Germinal center (tissue), 1 donor: ENCODE measurements at places on chromosomes 4 and X.
A peak's percentile ranks its signal among the peaks of the same experiment; 100 is the strongest.

- DNase-seq, result no peak
Observed at GRCh38 chrX:151762802-151763201, 28.3 kb downstream of the CNGA2 start.

- no peak for DNase-seq
Observed at GRCh38 chr4:5795580-5795979, 84.6 kb downstream of the EVC start.

DNA sequence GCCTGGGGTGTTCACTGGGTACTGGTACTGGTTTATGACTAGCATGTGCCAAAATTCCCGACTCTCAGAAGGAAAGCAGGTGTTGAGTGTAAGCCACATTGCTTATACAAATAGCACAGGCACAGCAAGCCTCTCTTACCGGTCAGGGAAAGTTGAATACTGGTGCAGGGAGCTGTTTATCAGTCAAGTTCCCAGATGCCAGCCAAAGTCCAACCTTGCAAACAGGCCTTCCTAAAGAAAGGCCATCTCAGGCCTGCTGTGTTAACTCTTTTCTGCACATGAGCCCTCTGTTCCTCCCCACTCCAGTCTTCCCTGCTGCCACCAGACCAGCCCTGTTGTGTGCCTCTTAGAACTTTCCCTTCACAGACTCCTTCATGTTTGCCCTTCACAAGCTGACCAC lies 34.2 kb downstream of the PKD2 start:
- DNase-seq, result no peak

GRCh38 chr4:26163425-26164362 lies 157.1 kb upstream of the RBPJ start:
- DNase-seq, result no peak

- DNase-seq, result no peak
Observed at GRCh38 chr4:101960431-101960830, 169.9 kb downstream of the BANK1 start.

- peak; percentile 47 for DNase-seq
Observed at GRCh38 chr4:8427761-8428287, 12.7 kb downstream of the ACOX3 start.

DNA sequence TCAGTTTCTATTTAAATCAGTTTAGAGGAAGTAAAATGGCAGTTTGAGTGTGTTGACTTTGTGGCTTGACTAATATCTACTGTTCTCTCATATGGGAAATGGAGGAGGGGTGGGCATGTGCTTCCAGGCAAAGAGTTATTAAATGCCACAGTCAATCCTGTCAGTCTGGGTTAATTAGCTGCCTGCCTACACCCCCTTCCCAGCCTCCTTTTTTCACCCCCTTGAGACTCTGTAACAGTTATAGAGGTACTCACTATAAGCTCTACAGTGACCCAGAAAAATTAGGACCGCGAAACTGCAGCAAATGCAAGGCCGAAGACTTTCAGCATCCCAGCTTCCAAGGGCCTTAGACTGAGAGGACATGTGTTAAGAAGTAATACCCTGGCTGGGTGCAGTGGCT lies 165.2 kb downstream of the CORIN start:
- no peak for DNase-seq

- no peak for DNase-seq
Observed at GRCh38 chr4:142314686-142315085, 531.4 kb downstream of the INPP4B start.

- DNase-seq, result no peak
Observed at GRCh38 chr4:143667461-143667860, 33.0 kb downstream of the FREM3 start.

- no peak for DNase-seq
Observed at GRCh38 chr4:47788126-47788525, 49.7 kb downstream of the CORIN start.

- no peak for DNase-seq
Observed at GRCh38 chr4:138062929-138063328, 179.2 kb downstream of the SLC7A11 start.

DNA sequence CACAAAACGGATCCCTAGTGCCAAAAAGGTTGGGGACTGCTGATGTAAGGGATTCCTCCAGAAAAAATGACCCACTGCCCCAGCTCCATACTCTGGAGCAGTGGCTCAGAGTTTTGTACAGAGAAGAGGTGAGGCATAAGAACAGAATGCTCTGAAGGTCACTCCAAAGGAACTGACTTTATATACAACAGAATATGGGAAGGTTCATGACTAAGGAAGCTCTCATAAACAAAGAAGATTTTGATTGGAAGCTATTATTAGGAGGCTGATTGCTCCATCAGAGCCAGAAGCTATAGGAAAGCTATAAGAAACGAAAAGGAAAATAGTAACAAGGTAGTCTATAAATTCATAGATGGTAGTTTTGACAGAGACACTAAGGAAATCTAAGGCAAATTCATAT lies 203.1 kb downstream of the SLC7A11 start:
- no peak for DNase-seq

DNA sequence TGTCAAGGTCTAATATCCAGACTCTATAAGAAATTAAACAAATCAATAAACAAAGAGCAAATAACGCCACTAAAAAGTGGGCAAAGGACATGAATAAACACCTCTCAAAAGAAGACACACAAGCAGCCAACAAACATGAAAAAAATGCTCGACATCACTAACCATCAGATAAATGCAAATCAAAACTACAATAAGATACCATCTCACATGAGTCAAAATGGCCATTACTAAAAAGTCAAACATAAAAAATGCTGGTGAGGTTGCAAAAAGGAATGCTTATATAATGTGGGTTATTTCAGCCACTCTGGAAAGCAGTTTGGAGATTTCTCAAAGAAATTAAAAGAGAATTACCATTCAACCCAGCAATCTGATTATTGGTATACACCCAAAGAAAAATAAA lies 481.1 kb downstream of the STPG2 start:
- no peak for DNase-seq

DNA sequence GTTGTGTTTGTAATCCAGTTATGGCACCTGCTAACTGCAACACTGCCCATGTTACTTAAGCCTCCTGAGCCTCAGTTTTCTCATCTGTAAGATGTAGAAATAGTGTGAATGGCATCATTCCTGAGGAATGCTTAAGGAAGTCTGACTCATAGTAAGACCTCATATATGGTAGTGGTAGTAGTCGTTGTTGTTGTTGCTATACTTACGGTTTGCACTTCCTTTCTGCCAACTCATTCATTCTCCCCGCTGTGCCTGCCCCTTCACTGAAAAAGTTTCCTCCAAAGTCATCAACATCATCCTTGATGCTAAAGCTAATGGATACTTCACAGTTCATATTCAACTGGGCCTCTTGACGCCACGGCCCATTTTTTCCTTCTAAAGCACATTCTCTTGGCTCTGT lies 54.2 kb upstream of the SPANXN3 start:
- no peak for DNase-seq

GRCh38 chrX:116232833-116233232 lies 62.3 kb downstream of the AGTR2 start:
- DNase-seq, result no peak

DNA sequence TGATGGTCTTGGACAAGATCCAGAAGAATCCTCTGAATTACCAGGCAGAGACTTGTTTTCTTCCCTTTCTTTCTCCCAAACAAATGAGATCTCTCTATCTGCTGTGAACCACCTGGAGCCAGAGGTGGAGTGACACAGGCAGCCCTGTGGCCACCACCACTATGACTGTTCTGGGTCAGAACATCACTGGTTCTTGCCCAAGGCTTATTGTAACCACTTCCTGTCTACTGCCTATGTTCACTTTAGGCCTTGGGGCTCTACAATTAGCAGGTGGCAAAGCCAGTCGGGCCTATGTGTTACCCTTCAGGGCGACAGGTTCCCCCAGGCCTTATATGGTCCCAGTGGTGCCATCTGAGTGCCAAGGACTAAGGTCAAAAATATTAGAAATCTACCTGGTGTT lies 161.2 kb downstream of the GLUD2 start:
- no peak for DNase-seq

DNA sequence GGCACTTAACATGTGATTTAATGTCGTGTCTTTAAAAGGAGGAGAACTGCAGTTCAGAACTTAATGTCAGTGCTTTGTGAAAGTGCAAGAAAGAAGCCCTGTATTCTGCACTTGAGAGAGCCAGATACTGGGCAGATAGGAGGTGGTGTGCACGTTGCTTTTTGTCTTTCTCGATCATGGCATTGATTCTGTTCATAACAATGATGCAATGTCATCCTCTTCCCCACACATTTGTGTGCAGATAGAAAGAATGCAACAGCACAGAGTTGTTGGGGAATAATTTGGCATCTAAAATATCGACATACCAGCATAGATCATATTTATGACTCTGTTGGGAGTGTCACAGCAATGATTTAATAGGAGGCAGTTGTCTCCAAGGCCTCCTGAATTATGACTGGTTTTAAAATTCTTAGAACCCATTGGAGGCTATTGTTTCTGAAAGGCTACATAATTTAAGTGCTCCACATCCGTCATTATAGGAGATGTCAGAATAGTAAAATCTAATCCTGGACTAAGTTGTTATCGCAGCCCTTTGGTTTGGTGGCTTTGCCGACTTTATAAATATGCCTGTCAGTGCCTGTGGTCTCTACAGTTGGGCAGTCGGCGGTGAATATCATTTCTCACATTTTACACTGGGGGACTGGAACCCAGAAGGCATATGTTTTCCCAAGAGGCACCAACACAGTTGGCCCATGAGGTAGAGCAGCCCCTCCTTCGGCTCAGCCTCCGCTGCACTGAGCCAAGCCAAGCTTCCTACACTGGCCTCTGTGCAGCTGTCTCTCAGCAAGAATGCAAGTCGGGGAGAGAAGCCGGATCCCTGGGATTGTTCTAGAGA lies 124.9 kb downstream of the PTTG2 start:
- no peak for DNase-seq

DNA sequence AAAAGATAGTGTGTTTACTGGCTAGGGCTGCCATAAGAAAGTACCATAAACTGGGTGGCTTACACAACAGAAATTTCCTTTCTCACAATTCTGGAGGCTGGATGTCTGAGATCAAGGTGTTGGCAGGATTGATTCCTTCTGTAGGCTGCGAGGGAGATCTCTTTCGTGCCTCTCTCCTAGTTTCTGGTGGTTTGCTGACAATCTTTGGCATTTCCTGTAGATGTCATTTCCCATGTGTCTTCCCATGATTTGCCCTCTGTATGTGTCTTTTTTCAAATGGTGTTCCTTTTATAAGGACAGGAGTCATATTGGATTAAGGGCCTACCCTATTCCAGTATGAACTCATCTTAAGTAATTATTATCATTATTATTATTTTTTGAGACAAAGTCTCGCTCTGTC lies 27.9 kb upstream of the LCORL start:
- DNase-seq, result no peak

DNA sequence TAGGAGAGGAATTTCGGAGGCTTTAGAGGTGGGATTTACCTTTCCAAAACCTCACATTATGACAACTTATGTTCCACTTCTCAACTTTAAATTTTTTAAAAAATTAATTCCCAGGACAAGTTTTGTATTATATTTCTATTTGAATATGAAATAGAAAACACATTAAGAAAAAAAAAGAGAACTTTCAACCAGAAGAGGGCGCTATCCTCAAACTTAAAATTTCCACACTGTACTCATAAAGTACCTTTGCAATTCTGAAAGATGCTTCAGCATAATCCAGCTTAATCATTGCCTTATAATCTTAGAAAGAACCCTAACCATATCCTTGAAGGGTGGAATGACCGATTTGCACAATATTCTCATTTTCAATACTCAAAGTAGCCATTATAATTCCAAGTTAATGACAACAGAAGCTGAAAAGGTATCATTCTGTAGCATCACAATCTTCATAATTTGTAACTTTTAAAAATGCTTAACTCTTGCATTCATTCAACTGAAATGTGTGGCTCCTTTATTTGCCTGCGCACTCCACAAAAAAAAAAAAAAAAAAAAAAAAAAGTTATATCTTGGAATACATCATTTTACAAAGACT lies 158.0 kb downstream of the KCNIP4 start:
- no peak for DNase-seq

DNA sequence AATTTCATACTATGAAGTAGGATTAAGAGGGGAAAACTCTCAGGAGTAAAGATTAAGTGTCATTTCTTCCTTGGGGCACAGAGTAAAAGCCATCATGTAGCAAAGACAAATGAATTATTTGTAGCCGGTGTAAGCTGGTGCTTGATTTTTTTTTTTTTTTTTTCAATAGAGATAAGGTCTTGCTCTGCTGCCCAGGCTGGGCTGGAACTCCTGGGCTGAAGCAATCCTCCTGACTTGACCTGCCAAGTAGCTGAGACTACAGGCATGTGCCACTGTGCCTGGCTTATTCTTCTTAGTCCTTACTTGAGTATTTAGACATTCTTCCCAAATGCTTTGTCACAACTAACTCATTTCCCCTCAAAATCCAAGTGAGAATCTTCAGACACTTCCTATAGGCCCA lies 125.7 kb downstream of the STOX2 start:
- no peak for DNase-seq

DNA sequence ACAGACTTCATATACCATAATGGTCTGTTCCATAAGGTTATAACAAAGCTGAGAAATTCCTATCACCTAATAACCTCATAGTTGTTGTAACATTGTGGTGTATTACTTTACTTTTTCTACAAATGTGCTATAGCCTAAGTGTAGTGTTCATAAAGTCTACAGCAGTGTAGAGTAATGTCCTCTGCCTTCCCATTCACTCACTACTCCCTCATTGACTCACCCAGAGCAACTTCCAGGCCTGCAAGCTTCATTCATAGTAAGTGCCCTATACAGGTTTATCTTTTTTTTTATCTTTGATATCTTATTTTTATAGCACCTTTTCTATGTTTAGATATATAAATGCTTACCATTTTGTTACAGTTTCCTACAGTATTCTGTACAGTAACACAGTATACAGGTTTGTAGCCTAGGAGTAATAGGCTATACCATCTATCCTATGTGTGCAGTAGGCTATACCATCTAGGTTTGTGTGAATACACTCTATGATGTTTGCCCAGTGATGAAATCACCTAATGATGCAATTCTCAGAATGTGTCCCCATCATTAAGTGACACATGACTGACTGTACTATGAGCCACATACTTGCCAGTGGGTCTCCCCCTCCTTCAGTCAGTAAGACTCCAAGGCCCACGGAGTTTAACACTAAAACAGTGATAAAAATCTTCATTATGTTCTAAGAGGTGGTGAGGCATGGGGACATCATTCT lies 299.9 kb downstream of the UNC5C start:
- DNase-seq, result no peak

- DNase-seq, result no peak
Observed at GRCh38 chr4:182880387-182881356, 36.5 kb downstream of the DCTD start.

GRCh38 chr4:3291969-3292570 lies 751 bp upstream of the RGS12 start:
- DNase-seq, result peak; percentile 36

- DNase-seq, result no peak
Observed at GRCh38 chr4:8649631-8650361, 57.2 kb downstream of the CPZ start.

GRCh38 chrX:118751950-118752783 lies 24.8 kb downstream of the IL13RA1 start:
- DNase-seq, result peak; percentile 5

DNA sequence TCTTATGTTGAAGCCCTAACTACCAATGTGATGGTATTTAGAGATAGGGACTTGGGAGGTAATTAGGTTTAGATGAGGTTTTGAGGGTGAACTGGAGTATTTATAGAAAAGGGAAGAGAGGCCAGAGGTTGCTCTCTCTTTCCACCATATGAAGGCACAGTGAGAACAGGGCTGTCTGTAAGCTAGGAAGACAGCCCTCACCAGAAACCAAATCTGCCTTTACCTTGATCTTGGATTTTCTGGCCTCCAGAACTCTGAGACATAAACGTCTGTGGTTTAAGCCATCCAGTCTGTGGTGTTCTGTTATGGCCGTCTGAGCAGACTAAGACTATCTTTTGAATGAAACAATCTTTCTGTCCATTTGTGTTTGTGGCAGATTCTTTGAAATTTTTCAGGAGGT lies 223.7 kb downstream of the PDHA2 start:
- no peak for DNase-seq
